ENCODE measurements at places on chromosomes 1 and 21.

GRCh38 chr1:220917535-220918209, 38.4 kb downstream of the HLX start:
- no peak for DNase-seq

GRCh38 chr1:113219377-113219776, 146.4 kb downstream of the LRIG2 start:
- no peak for DNase-seq

GRCh38 chr1:179973198-179974110, 18.8 kb downstream of the CEP350 start:
- DNase-seq: no peak

- peak; percentile 39 for DNase-seq
These were observed 429 bp downstream of the SRRM1 start for GRCh38 chr1:24643363-24644099.

- no peak for DNase-seq
These were observed 66.1 kb downstream of the LGR6 start for GRCh38 chr1:202259705-202260104.

DNA sequence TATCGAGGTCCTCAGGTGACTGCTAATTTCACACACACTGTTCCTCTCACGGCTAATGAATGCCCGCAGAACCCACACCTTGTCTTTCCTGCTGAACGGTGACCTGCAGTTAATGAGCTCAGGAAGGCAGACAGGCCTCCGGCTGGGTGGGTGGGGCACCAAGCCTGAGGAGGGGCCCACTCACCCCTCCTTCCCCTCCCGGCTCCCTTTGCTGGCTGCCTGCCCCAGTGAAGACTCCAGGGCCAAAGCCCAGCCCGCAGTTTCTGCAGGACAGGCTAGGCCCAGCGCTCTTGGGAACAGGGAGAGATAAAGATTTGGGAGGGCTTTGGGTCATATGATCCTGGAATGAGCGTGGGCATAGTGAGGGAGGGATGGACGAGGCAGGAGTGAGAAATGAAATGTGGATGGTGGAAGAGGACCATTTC, 26.4 kb downstream of the FOXO6 start:
- no peak for DNase-seq

DNA sequence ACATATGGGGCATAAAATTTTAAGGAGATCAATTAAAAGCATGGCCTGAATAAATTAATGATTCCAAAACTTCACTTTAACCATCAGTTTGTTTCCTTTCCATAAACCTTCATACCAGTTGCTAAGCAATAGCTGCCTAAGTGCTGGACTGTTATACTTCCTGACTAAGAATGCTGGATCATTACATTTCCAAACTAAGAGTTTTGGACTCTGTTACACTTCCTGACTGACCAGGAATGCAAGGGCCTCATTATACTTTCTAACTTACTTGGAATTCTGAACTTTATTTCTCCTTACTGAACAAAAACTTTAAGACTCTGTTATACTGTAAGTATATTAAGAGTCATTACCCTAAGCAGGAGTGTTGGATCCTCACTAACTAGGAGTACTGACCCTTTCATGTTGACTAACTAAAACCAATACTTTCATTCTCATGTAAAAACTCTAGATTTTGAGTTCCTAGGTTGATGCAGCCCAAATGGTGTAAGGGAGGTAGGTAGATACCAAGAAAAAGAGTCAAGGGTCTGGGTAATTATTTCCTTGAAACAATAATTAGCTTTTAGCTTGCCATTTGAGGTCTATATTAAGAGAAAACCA, 118.2 kb downstream of the FAF1 start:
- no peak for DNase-seq

DNA sequence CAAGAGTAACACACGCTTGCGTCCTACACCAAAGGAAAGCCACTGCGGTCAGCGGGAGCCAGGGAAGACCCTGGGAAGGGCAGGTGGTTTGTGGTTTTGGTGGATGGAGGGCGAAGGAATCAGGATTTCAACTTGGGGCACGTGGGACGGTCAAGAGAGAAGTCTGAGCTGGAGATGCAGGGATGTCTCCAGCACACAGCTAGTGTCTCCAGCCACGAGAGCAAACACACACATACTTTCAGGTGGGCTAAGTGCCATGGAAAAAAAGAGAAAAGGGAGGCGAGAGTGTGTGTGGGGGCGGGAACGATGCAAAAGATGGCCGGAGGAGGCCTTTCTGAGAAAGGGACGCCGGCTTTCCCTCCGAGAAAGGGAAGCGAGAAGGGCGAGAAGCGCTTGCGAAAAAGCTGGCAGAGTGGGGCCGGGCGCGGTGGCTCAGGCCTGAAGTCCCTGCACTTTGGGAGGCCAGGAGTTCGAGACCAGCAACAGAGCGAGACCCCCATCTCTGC, 1.4 kb upstream of the SRRM1 start:
- no peak for DNase-seq

DNA sequence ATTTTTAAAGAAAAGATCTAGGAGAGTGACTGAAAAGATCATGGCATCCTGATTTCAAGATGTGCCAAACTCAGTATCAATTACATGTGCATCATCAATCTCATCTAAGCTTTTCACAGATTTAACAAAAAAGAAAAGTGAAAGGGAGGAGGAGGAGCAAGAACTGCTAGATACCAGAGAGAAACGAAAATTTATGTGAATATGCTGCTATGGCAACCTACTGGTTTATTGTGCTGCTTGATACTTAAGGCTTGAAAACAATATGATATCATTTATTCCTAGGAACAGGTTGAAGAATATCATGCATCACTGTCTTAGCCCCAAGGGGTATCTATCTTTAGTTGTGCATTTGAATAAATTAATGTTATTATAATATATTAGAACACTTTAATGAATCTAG, 518.5 kb upstream of the ZRANB2 start:
- no peak for DNase-seq

DNA sequence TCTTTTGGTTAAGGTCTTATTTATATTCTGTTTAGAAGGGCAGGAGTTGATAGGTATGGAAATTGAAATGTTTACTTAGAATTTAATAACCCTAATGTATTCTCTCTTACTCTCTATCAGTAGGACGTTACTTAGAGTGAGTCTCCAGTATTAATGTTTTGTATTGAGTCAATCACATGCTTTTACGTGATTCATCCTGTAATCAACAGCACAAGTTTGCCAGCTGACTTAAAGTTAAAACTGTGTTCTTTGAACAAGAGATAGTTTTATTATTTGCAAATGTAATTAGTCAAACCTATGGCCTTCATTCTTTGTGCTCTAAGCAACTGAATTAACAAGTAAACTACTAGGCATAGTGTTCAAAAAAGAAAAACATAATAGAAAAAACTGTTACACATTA, 57.3 kb downstream of the PKN2 start:
- DNase-seq: no peak

DNA sequence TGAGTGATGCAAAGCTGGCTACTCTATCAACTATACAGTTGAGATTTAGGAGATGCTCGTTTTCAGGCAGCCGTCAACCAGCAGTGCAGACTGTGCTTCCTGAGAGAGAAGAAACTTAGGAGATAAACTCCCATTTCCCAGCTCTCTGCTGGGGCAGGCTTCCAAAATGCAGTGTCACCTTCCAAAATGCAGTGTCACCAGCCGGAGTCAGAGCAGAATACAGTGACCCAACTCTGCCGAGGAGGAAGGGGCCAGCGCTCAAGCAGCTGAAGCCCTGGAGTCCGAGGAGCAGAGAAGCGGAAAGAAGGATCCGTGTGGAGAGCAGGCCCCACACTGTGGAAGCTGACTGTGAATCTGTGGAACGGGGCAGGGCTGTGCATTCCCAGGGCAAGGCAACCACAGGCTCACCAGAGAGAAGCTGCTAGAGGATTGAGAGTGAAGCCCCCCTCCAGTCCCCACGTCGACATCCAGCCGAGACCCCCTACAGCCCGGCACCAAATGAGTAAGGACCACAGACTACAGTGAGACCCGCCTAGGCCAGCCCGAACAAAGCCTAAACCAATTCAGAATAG, 703 bp upstream of the KRTAP12-1 start:
- DNase-seq: no peak

DNA sequence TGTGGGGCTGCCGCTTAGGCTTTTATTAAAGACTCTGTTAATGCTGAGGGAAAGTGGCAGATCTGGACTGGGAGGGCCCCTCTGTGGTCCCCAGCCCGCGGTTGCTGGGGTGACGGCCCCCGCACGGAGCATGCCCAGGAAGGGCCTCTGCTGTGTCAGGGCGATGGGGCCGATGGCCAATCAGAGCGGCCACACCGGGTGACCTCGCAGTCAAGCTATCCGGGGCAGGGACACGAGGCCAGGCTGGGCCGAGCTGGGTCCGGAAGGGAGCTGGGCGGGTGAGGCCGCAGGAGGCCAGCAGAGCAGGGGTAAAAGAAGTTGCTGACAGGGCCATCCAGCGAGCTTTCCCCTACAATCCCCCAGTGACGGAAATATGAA, 145.1 kb downstream of the CASZ1 start:
- DNase-seq: no peak

GRCh38 chr1:152941037-152941711, 5.8 kb upstream of the SPRR5 start:
- no peak for DNase-seq

DNA sequence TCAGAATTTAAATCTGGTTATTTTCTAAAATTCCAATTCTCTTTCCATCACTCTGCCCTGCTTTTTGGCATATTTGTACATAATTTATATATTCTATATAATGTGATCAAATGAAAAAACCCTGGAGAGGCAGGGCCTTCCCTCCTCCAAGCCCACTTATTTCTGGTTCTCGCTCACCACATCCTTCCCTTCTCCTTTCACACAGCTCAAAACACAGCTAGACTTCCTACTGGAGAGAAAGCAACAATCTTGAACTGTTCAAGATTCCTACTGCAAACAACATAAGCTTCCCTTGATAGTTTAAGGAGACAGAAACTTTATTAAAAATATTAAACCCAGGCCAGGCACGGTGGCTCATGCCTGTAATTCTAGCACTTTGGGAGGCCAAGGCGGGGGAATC, 7.6 kb upstream of the AIM2 start:
- DNase-seq: no peak

- no peak for DNase-seq
These were observed 135.4 kb downstream of the BACH1 start for GRCh38 chr21:29434081-29434480.

- DNase-seq: no peak
These were observed 15.1 kb downstream of the THEMIS2 start for GRCh38 chr1:27887215-27888021.

GRCh38 chr1:164764333-164764732, 205.3 kb downstream of the PBX1 start:
- no peak for DNase-seq

DNA sequence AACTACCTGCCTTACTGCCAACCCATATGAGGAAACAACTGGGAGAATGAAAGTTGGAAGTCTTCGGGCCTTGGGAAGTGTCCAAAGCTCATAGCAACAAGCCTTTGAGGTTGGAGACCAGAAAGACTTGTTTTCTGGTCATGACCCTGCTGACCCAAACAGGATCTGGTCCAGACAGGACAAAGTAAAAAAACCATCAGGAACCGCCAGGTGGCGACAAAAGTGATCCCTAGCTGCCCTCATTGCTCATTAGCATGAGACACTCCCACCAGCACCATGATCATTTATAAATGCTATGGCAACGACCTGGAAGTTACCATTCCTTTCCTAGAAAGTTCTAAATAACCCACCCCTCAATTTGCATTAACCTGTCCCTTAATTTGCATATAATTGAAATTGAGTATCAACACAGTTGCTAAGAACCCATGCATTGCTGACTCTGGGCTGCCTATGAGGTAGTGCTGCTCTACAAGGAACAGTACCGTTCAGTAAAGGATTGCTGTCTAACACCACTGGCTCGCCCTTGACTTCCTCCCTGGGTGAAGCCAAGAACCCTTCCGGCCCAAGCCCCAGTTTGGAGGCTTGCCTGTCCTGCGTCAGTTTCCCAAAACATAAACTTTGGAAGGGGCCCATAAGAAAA, 89.0 kb downstream of the URB2 start:
- peak; percentile 14 for DNase-seq

GRCh38 chr21:45309069-45309986, 21.6 kb upstream of the POFUT2 start:
- peak; percentile 31 for DNase-seq

- no peak for DNase-seq
These were observed 62.2 kb upstream of the PTCH2 start for GRCh38 chr1:44905276-44905675.

GRCh38 chr1:155940482-155940992, 901 bp upstream of the RXFP4 start:
- no peak for DNase-seq

- no peak for DNase-seq
These were observed 13.1 kb downstream of the CFAP298 start for GRCh38 chr21:32599091-32599490.

- DNase-seq: no peak
These were observed 341.3 kb downstream of the RWDD3 start for GRCh38 chr1:95575291-95575690.

DNA sequence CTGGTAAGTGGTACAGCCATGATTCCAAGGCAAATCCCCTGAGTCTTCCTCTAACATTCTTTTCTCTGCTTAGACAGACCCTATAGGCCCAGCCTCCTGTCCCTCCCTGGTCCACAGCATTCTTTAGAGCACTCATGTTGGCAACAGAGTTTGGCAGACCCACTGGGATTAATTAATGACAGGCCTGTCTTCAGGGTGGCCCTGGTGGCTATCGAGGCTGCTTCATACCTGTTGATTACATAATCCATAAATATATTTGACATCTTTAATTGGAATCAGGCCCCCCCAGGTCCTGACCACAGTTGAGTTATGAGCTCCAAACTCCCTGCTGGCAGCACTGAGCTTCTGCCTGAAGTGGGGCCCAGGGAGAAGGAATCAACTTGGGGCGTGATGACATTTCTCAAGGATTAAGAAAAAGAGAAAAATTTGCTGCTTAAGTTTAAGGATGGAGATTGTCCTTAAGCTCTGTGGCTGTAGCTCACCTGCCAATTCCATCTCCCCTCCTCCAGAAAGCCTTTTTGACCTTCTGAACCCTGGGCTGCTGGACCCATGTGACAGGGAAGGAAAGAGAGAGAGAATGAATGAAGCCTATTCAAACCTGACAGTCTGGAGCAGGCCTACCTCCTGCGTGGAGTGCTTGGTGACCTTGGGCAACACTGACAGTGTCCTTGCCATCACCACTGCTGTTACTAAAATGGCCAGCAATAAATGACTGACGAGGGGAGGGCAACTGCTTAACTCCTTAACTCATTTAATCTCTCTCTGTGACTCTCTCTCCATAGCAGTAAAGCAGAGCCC, 156.6 kb downstream of the TRABD2B start:
- no peak for DNase-seq
